SJSA1 (cell line): ENCODE measurements at places on chromosomes 4 and X. TPM values are rescaled to one million over a fixed set of nuclear protein-coding genes. Genes with fewer than 3 reads are reported as not detected.

GRCh38 chrX:121307449-121307848 is 260.0 kb downstream of the GLUD2 start:
- DNase-seq: no peak

DNA sequence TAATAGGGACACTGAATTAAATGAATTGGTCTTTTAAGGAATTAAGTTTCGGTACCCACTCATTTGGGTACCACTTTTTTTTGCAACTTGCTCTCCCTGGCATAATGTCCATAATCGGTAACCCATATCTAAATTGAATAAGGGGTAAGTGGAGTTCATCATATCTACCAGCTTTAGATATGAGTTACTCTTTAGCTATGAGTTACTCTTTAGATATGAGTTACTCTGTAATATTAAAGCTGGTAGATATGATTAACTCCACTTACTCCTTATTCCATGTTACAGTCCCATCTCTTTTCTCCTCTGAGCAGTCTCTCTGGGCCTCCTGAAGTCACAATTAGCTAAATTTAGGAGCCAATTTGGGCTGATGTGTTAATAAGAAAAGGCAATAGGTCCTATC is 85.7 kb downstream of the TEX13C start:
- DNase-seq: no peak

DNA sequence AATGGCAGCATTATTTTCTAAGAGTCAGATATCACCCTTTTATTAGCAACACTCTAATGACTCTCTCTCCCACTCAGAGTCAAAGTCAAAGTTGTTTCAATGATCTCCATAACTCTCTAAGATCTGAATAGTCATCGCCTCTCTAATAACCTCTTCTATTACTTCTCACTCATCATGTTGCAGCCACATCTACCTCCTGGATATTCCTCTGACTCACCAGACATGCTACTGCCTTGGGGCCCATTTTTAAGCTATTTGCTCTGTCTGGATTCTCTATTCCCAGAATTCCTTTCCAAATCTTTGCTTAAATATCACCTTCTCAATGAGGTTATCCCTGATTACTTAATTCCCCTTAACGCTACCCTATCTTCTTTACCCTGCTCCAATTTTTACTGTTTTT is 391.8 kb upstream of the MAGEB16 start:
- no peak for DNase-seq

- DNase-seq: peak; percentile 40
Measured at GRCh38 chr4:88352062-88352740, 26.5 kb upstream of the HERC6 start.

DNA sequence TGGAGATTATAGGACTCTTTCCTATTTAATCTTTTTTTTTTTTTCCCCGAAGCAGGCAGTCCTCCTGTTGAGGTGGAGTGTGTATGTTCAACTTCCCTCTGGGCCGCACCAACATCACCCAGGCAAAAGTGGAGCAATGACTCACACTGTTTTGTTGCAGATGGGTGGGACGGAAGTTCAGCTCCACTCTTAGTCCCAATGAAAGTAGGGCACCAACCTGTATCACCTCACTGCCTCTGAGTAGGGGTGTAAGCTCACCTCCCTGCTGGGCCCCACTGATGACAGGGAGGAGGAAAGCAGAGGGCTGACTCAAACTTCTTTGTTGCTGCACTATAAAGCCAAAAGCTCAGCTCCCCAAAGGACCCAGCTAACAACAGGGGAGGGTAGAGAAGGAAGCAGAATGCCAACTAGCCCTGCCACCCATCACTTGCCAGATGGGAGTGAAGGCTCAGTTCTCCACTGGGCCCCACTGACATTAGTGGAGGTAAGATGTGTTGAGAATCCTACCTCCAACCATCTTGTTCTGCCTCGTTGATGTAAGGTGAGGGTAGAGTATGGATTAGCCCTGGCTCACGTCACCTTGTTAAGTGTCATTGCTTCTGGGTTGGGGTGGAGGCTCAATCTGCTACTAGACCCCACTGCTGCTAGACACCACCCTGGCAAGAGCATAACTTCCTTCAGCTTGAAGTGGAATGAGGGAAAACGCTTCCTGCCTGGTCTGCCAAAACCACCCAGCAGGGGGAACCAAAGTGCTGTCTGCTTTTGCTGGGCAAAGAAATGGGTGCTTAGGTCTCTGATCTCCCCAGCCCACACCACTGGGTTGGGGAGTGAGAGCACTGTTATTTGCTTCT is 14.1 kb downstream of the RPS6KA3 start:
- DNase-seq: peak; percentile 20

DNA sequence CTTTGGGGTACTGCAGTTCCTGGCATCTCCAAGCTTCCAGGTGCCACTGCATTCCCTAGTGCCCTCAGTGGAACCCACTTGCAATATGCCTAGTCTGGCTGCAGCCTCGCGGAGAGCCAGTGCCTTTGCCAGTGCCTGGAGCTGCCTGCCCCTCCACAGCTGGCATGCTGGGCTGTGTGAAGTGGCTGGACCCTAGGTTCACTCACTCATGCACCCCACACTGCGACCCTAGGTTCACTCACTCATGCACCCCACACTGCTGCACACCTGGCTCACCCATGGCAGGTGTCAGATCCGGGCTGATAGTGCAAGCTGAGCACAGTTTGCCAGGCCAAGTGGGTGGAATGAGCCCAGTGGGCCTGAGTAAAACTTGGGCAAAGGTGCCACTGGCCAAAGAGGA is 253.0 kb upstream of the NDST4 start:
- DNase-seq: no peak

DNA sequence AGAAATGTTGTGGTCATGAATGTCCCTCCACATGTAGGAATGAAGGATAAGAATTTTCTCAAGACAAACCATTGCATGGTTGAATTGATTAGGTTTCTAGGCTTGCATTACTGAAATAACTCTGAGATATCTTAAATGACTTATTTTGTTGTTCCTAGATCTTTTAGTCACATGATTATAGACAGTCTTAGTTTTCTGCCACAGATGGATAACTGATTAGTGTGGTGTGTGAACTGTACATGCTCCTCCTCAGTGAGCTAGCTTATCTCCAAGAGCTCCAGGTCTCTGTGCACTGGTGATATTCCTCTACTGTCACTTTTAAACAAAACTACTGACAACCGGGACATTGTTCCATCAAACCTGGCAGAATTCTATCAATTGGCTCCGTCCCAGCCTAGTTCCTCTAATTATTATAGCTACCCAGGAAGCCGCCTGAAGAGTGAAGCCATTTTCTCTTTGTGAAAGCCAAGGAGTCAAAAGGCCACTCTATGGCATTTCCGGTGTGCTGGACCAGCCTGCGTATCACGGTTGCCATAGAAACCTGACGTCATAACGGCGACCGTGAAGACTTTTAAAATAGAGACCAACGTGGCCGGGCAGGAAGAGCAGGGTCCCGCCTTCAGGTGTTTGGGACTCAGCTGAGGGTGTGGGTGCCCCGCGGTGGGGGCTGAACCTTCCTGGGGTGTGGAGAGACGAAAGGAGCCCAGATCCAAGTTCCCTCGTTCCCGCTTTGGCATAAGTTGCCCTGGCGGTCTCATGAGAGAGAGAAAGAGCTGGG is 28.1 kb downstream of the BEX3 start:
- peak; percentile 80 for DNase-seq

GRCh38 chr4:16636912-16637630 is 261.4 kb downstream of the LDB2 start:
- no peak for DNase-seq

DNA sequence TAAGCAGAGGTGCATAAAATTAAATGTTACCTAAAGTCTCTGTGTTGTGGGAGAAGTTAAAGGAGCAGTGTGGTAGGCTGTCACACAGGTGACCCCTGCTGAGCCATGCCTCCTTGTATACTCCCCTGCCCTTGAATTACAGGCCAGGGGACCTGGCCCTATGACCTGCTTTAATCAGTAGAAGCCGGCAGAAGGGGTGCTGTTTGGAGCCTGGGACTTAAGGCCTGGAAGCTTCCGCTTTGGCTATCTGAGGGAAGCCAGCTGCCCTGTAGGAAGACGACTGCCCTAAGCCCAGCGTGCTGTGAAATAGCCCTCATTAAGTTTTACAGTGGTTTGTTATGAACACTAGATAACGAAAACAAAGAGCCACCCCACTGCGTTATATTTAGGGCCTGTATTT is 34.1 kb downstream of the SPINK2 start:
- DNase-seq: no peak

GRCh38 chr4:150283689-150284088 is 205.4 kb downstream of the DCLK2 start:
- peak; percentile 80 for DNase-seq

The BRS3 gene
- not detected in 2 replicates for total RNA-seq
